Cardiac septum (tissue), 1 donor: ENCODE measurements at places on chromosomes 6 and 20. TPM values are rescaled to one million over a fixed set of nuclear protein-coding genes. Genes with fewer than 3 reads are reported as not detected.

Gene DCDC2
- 0.08 TPM for total RNA-seq

Gene CTCFL
- total RNA-seq: not detected

Gene ZNF165
- 0.13 TPM for total RNA-seq

GRCh38 chr20:36303020-36303595 is 3.0 kb upstream of the DLGAP4 start:
- no peak for DNase-seq

DNA sequence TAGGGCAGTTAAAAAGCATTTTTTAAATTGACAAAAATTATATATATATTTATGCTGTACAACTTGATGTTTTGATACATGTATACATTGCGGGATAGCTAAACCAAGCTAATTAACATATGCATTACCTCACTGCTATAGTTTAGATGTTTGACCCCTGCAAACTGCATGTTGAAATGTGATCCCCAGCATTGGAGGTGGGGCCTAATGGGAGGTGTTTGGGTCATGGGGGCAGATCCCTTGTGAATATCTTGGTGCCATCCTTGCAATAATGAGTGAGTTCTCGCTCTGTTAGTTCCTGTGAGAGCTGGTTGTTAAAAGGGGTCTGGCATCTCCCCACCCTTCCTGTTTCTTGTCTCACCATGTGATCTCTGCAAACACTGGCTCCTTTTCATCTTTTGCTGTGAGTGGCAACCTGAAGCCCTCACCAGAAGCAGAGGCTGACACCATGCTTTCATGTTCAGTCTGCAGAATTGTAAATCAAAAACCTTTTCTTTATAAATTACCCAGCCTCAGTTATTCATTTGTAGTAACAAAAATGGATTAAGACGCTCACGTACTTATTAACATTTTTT is 111.8 kb downstream of the MCHR2 start:
- DNase-seq: no peak
